ENCODE measurements at places on chromosomes 2 and 18.

GRCh38 chr2:190082118-190082517 lies 19.6 kb upstream of the MSTN start:
- DNase-seq, result no peak

GRCh38 chr2:217903859-217904613 lies 98.8 kb downstream of the TNS1 start:
- DNase-seq, result no peak

DNA sequence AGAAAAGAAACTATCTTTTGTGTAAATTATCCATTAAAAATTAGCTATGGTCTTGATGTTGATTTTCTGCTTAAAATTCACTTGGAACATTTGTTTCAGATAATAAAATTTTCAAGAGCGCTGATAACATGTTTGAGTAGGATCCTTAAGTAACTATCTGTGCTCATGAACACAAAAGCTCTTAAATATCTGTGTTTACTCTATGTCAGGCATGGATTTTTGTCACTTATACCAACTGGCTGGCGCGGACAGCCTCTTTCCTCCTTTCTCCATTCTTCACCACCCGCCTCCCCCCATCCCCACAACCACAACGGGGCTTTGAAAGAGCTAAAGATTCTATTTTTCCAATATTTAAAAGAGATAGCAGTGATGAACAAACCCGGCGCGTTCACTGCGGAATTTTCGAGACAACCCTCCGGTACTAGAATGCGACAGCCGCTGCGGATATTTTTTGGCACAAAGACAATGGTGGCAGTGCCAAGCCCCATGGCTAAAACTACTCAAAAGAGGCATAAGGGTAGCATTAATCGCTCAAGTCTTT lies 181.5 kb downstream of the TCF4 start:
- no peak for DNase-seq

GRCh38 chr18:6734726-6735430 lies 5.4 kb downstream of the ARHGAP28 start:
- DNase-seq, result no peak

DNA sequence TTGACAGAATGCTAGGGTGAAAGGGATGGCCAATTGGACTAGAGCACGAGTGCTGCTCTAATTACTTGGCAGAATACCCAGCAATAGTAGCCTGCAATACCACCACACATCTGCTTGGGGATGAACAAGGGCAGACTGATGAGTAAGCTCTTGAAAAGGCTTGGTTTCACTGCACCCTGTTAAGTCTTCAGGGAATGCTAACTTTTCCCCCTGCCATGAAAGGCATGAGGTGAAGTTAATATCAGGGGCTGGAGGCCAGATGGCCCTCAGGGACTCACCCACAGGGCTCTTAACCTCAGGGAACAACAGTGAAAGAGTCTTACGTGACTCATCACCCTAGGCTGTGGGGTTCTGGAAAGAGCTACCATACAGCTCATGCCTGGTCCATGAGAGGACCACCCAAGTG lies 51.7 kb upstream of the MYL1 start:
- peak; percentile 22 for DNase-seq

DNA sequence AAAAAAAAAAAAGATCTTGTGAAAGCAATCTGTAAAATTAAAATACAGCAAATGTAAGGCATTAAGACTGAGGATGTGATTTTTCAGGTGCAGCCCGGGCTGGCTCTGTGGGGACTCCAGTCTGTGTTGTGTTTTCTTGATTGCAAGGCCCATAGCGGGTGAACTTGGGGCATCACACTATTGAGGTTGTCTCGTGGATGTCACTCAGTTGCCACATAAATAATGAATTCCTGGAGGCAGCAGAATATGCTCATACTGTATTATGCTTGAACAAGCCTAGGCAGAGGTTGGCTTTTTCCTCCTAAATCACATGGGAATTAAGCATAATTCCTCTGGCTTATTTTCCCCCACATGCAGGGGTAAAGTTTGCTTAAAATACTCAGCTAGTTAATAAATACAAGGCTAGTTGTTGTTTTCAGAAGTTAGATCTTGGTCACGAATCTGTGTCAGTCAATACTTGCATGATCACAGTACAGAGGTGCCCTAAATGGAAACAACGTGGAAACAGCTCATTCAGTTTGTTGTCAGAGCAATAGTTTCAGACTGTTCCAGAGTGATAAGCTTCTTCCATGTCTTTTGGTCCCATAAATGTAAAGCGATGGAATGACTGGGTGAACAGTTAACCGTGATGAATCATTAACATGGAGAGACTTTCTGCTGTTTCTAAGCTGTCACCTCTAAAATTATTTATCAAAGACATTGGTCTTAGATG lies 16.4 kb downstream of the GEMIN6 start:
- no peak for DNase-seq

DNA sequence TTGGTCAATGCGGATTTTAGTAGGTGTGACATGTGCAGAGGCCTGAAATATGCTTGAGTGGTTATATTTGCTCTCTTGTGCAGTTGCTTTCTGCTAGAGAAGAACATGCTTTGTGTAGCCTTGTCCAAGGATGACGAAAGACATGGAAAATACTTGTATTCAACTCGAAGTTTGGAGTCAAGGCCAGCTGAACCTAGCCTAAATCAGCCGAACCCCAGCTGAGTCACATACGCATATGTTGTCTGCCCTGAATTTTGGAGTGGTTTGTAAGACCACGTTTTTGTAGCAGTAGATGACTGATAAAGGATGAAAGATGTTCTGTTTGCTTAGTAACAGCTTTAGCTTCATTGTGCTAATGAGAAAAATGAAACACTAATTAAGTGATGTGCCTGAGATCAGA lies 22.5 kb upstream of the SPAG16 start:
- no peak for DNase-seq

DNA sequence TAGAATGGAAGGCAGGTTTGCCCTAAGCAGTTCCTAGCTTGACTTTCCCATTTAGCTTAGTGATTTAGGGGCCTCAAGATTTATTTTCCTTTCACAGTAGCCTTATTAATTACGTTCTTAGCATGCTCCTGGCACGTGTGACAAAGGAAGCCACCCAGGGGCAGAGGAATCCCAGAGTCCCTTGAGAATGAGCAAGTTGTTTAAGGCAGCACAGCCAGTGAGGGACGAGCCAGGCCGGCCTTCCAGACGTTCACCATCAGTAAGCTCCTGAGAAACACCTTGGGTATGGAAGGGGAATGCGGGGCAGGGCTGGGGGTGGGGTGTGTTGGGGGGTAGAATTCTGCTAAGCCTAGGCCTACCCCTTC lies 76.3 kb downstream of the SOWAHC start:
- no peak for DNase-seq

DNA sequence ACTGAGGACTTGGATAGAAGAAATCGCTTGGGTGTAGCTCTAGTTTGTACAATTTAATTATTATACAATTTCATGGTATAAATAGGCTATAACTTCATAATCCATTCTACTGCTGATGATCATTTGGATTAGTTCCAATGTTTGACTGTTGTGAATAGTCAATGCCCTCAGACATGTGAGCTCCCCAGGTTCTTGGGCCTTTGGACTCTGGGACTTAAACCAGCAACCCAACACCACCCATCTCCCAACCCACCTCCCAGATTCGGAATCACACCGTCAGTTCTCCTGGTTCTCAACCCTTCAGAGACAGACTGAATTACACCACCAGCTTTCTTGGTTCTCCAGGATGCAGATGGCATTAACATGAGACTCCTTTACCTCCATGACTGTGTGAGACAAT lies 84.6 kb upstream of the DNMT3A start:
- DNase-seq, result no peak

DNA sequence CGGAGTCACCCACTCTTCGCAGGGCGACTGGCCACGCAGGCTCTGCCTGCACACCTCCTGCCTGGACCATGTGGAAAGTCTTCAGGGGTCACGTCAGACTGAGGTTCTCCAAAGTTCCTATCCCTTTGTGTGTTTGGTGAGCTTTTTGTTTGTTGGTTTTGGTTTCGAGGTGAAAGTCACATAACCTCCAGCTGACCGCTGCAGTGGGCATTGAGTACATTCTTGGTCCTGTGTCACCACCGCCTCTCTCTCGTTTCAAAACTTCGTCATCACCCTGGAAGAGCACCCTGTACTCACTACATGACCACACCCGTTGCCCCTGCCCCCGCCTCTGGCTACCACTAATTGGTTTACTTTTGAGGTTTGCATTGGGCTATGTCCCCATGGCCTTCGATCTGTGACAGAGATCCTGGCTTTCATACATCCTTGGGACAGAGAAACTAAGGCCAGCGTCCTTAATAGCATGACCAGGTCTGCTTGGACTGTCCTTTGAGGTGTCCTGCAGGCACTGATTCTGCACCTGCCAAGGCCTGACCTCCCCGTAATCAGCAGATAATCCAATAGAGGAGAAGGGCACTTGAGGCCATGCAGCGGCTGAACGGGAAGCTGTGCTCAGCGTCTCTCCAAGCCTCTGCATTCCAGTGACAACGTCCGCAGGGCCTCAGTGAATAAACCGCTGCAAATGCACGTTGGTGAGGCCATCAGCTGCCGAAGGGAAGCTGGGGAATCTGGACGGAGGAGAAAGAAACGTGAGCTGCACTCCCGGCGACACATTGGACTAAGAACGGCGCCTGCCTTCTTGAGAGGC lies 46.8 kb downstream of the SH3BP4 start:
- DNase-seq, result no peak

- DNase-seq, result no peak
Measured at GRCh38 chr2:69554568-69554967, 89.0 kb downstream of the AAK1 start.

GRCh38 chr2:8132351-8132831 lies 549.5 kb upstream of the ID2 start:
- DNase-seq, result no peak

- DNase-seq, result peak; percentile 67
Measured at GRCh38 chr18:62425465-62426190, 97.2 kb upstream of the ZCCHC2 start.

- DNase-seq, result no peak
Measured at GRCh38 chr18:44668270-44668975, 12.3 kb upstream of the SETBP1 start.

DNA sequence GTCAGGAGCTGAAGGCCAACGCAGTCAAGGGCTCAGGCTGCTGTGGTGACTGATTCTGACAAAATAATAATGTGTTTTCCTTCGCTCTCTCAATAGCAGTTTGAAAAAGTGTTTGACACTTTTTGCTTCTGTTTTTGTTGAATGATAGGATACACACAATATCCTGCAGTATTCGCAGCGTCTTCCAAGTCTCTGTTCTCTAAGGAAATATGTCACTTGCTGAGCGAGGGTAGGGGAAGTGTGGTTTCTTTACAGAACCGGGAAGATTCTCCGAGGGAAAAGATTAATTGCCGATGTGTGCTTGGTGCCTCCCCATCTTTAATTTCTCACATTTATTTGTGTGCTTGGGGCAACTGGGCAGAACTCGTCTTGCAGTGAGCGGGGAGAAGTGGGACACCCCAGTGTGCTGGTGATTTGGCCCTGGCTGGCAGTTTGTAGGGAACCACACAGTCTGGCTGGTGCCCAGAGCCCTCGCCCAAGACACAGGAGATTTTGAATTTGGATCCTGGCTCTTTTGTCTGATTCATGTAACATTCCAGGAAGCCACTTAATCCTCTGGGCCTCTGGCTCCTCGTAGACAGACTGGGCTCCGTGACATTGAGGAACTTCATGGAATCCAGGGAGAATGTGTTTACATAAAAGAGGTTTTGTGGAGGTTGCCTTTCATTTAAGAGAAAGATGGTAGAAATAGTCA lies 169.4 kb downstream of the LDLRAD4 start:
- no peak for DNase-seq

DNA sequence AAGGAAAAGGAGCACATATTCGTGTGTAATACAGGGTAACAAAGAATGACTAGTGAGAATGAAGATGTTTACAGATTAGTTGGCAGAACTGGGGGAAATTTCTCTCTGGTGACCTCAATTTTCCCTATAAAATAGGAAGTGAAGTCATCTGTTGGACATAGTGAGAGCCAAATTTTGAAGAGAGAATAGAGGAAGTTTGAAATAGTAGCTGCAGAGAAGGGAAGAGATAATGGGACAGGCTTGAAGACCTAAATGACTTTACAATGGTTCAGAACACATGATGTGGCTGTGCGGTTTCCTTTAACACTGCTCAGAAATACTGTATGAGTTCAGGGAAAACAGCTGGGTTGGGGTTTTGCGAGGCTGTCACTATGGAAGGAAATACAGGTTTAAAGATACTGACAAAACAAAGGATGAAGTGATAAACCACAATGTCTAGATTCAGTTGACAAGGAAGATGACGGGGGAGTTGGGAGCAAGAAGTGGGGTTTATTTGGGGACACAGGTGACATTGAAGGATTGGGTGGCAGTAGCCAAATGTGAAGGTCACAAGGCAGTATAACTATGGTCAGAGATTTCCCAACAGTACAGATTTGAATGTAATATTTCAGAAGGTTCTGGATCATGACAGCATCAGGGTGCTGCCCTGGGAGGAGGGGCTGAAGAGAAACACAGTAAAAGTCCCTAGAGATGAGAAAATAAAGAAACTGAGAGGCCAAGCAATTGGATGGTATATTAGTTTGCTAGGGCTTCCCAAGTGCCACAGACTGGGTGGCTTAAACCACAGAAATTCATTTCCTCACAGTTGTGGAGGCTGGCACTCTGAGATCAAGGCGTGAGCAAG lies 82.6 kb upstream of the TANK start:
- DNase-seq, result no peak

DNA sequence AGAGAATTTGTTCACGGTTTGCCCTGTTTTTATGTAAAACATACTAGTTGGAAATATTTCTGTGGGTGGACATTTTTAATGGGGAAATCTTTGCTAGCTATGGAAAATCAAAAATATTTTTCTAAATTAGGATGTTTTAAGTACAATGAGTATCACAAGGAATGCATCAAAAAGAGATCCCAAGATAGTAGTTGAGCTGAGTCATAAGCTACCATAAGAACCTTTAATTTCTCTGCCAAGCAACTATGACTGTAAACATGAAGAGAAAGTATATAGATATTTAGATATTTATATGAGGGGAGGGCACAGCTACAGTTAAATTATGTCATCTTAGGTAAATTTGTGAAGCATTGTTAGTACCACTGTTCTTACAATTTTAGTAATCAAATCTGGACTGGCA lies 646.2 kb downstream of the XIRP2 start:
- no peak for DNase-seq

DNA sequence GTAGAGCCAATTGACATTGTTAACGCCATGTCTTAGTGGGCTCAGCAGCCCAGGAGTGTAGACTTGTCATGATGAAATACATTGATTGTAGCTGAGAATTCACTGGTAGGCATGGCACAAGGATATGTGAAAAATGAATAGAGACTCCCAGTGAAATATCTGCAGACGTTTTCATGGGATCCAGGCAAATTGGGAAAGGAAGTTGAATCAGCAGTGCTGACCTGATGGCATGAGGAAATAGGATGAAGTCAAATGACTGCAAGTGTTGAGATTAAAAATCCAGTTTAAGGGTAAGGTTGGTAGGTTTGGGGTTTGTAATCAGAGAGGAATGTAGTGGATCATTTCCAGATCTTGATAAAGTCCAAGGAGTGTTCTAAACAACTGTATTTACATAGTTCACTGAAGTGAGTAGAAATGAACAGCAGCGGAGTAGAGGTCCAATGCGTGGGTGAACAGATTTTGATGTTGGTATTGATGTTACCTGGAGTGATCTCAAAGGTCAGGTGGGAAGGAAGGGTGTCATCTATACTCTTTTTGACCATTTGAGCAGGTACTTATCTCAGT lies 24.6 kb downstream of the INSIG2 start:
- DNase-seq, result peak; percentile 68

Measured in urothelium cell line (cell line).